ENCODE measurements at places on chromosomes 3 and 15. TPM values are rescaled to one million over a fixed set of nuclear protein-coding genes. Genes with fewer than 3 reads are reported as not detected.

The GUCA1C gene
- total RNA-seq, result not detected

The PRSS50 gene
- total RNA-seq, result not detected

- DNase-seq, result no peak
- no peak overlapping the region for H3K4me3 ChIP-seq
- H3K36me3 ChIP-seq, result peaks cover 75% of the 10 kb centered on the region
- H3K27me3 ChIP-seq, result no peaks in the 10 kb centered on the region
- peak overlapping the region; percentile 2 for H3K27ac ChIP-seq
Observed at GRCh38 chr15:66494262-66494661, 3.3 kb downstream of the SNAPC5 start.

DNA sequence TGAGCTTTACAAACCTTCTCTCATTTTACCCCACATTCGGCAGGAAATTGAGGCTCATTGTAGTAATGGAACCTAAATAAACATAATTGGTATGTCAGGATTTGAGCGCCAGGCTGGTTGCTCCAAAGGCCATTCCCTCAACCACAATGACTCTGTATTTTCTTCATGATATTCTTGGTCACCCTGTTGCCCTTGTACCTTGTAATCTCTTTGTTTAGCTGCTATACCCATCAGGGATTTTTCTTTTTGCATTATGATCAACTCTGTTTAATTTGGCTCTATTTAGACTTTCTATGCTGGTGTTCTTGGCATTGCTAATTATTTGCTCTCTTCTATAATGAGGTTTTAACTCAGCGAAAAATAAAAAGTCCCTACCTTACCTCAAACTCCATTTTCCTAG, 29.8 kb downstream of the DUOX2 start:
- H3K27ac ChIP-seq, result no peak overlapping the region
- DNase-seq, result no peak
- no peaks in the 10 kb centered on the region for H3K36me3 ChIP-seq
- H3K4me1 ChIP-seq, result no peaks in the 10 kb centered on the region

DNA sequence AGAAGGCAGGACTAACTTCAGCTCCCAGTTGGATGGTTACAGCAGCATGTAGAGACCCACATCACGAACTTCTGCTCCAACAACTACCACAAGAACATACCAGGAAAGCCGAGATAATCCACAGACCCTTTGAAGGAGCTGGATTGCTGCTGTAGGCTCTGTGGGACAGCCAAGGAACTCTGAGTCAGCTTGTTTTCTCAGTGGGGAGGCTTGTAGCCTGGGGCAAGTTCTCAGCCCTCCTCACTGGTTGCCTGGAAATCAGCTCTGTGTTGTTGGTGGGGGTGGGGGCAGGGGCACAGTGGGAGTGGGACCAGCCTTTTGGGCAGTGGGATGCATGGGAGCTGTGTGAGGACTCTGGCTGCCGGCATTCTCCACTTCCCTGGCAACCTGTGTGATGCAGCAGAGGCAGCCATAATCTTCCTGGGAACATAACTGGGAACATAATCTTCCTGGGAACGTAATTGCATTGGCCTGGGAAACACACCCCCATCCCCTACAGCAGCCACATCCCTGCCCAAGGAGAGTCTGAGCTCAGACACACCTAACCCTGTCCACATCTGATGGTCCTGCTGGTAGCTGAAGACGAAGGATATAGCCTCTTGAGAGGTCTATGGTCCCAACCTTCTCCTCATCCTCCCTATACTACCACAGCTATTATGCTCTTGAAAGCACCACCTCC, 153.1 kb downstream of the PEAK1 start:
- DNase-seq, result no peak
- H3K4me1 ChIP-seq, result no peaks in the 10 kb centered on the region
- no peak overlapping the region for H3K27ac ChIP-seq

DNA sequence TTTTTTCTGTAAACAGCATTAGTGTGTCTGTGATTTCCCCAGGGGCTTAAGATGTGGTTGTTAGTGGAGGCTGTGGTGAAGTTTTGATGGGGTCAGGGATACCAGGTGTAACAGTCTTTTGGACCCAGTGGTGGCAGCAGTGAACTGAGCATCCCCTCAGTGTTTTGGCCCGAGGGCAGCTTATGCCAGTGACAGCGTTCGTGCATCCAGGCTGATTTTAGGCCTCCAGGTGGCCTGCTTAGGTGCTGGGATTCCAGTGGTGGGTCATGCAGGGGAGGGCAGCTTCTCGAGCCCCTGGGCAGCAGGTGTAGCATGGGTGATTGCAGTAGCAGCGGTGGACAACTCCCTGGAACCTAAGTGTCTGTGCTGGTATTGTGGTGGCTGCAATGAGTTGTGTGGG, 29.2 kb downstream of the STT3B start:
- no peak overlapping the region for H3K4me3 ChIP-seq
- H3K27me3 ChIP-seq, result no peaks in the 10 kb centered on the region
- peaks cover 84% of the 10 kb centered on the region for H3K4me1 ChIP-seq

- no peak overlapping the region for H3K27ac ChIP-seq
- no peak overlapping the region for H3K4me3 ChIP-seq
- no peaks in the 10 kb centered on the region for H3K36me3 ChIP-seq
- H3K4me1 ChIP-seq, result no peaks in the 10 kb centered on the region
- DNase-seq, result no peak
- H3K27me3 ChIP-seq, result no peaks in the 10 kb centered on the region
Observed at GRCh38 chr3:23341147-23341838, 138.2 kb downstream of the UBE2E2 start.

- H3K36me3 ChIP-seq, result no peaks in the 10 kb centered on the region
- H3K4me1 ChIP-seq, result no peaks in the 10 kb centered on the region
- no peak for DNase-seq
- H3K27me3 ChIP-seq, result no peaks in the 10 kb centered on the region
Observed at GRCh38 chr3:127260826-127261555, 26.9 kb downstream of the PRR20G start.

GRCh38 chr3:119589102-119589773, 8.4 kb upstream of the PLA1A start:
- H3K36me3 ChIP-seq, result peaks cover 33% of the 10 kb centered on the region
- H3K4me3 ChIP-seq, result no peak overlapping the region
- H3K4me1 ChIP-seq, result peaks cover 26% of the 10 kb centered on the region
- DNase-seq, result no peak
- no peak overlapping the region for H3K27ac ChIP-seq

- no peak overlapping the region for H3K4me3 ChIP-seq
- no peaks in the 10 kb centered on the region for H3K4me1 ChIP-seq
- H3K27me3 ChIP-seq, result peaks cover 2% of the 10 kb centered on the region
Observed at GRCh38 chr3:29697989-29698388, 417.1 kb downstream of the RBMS3 start.

The TM4SF1 gene
- total RNA-seq, result not detected

DNA sequence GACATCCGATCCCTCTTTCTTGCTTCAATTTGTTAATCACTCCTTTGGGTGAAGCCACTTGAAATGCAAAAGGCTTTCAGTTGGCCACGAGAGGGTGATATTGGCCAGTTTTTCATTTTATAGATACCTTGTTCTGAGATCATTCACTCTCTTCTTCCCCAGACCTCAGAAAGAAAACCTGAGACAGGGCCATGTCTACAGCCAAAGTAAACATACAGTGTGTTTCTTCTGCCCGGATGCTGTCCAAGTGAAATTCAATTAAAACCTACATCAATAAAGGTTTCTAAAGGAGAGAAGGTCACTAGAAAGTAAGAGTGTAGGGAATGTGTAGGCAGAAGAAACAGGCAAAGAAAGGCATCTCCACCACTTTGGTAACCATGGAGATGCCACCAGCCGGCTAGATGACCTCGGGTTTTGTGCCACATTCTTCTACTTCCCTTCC, 39.5 kb upstream of the FMN1 start:
- H3K4me1 ChIP-seq, result no peaks in the 10 kb centered on the region
- peaks cover 8% of the 10 kb centered on the region for H3K27me3 ChIP-seq
- no peak overlapping the region for H3K27ac ChIP-seq
- H3K4me3 ChIP-seq, result no peak overlapping the region
- H3K36me3 ChIP-seq, result no peaks in the 10 kb centered on the region

GRCh38 chr3:43473244-43473643, 148.6 kb downstream of the ANO10 start:
- H3K27ac ChIP-seq, result no peak overlapping the region
- H3K36me3 ChIP-seq, result peaks cover 22% of the 10 kb centered on the region
- H3K4me3 ChIP-seq, result no peak overlapping the region
- H3K27me3 ChIP-seq, result peaks cover 1% of the 10 kb centered on the region

DNA sequence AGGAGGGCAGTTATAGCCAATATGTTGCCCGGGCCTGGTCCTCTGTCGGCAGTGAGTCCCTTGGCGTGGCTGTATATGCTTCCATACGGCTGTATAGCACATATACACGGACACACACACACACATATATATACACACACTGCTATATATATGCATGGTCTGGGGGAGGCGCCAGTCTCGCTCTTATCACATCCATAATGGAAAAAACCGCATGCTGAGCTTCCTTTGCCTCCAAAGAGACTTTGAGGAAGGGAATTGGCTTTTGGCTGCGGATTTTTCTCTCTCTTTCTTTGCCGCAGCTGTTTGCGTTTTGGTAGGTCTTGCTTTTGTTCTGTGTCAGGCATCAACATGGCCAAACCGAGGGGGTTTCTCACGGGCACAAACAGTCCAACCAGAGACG, 11.3 kb upstream of the TMEM115 start:
- peaks cover 6% of the 10 kb centered on the region for H3K4me1 ChIP-seq
- DNase-seq, result no peak
- H3K36me3 ChIP-seq, result no peaks in the 10 kb centered on the region
- no peaks in the 10 kb centered on the region for H3K27me3 ChIP-seq
- H3K4me3 ChIP-seq, result no peak overlapping the region

GRCh38 chr3:172449466-172450149, 1.4 kb upstream of the GHSR start:
- H3K27ac ChIP-seq, result no peak overlapping the region
- peak; percentile 34 for DNase-seq
- peaks cover 31% of the 10 kb centered on the region for H3K4me1 ChIP-seq
- peaks cover 16% of the 10 kb centered on the region for H3K36me3 ChIP-seq
- no peak overlapping the region for H3K4me3 ChIP-seq

GRCh38 chr15:90823455-90823974, 44.9 kb upstream of the FURIN start:
- H3K27ac ChIP-seq, result no peak overlapping the region
- peaks cover 38% of the 10 kb centered on the region for H3K36me3 ChIP-seq
- peaks cover 66% of the 10 kb centered on the region for H3K4me1 ChIP-seq
- no peak overlapping the region for H3K4me3 ChIP-seq

GRCh38 chr15:35669432-35670045, 123.6 kb upstream of the DPH6 start:
- no peak overlapping the region for H3K27ac ChIP-seq
- no peaks in the 10 kb centered on the region for H3K27me3 ChIP-seq
- no peak overlapping the region for H3K4me3 ChIP-seq
- no peaks in the 10 kb centered on the region for H3K36me3 ChIP-seq
- peaks cover 13% of the 10 kb centered on the region for H3K4me1 ChIP-seq

The PTX3 gene
- total RNA-seq, result not detected

GRCh38 chr3:66092175-66092995, 53.7 kb upstream of the MAGI1 start:
- DNase-seq, result no peak
- H3K4me1 ChIP-seq, result no peaks in the 10 kb centered on the region
- no peaks in the 10 kb centered on the region for H3K36me3 ChIP-seq

The ABTB1 gene
- total RNA-seq, result 34.3 TPM

The TIMP4 gene
- total RNA-seq, result not detected

DNA sequence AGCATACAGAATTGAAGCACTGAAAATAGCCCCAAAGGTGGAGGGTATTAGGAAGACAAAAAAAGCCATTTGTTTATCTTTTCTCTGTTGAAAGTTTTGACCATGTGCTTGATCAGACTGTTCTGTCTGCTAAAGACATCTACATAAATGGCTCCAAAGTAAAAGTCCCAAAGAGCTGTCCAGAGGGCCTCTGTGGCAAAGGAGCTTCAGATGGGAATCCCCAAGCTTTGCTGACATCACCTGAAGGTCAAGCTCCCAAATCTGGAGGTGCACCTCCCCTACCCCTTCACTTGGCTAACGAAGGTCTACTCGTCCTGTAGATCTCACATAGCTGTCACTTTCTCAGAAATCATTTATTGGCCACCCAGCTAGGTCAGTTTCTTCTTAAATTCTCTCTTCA, 194.6 kb upstream of the SLC2A2 start:
- H3K4me1 ChIP-seq, result peaks cover 25% of the 10 kb centered on the region
- no peak overlapping the region for H3K4me3 ChIP-seq
- DNase-seq, result no peak
- H3K36me3 ChIP-seq, result peaks cover 19% of the 10 kb centered on the region

DNA sequence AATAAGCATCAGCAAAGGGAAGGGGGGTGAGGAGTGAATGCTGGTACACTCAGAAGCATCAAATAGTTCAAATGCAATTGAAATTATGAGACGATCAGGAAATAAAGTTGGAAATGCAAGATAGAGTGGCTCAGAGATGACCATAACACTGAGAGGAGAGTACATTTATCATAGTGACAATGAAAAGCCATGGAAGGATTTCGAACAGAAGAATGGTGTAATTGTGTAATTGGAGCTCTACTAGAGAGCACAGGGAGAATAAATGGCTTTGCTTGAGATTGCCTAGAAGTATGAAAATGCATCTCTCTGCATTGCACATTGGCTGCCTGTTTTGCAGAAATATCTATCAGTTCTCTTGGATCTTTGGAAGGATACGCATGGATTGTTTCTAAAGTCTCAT, 163.3 kb downstream of the TP63 start:
- peaks cover 3% of the 10 kb centered on the region for H3K4me1 ChIP-seq
- no peak overlapping the region for H3K4me3 ChIP-seq
- DNase-seq, result no peak
- no peaks in the 10 kb centered on the region for H3K36me3 ChIP-seq
- no peaks in the 10 kb centered on the region for H3K27me3 ChIP-seq

DNA sequence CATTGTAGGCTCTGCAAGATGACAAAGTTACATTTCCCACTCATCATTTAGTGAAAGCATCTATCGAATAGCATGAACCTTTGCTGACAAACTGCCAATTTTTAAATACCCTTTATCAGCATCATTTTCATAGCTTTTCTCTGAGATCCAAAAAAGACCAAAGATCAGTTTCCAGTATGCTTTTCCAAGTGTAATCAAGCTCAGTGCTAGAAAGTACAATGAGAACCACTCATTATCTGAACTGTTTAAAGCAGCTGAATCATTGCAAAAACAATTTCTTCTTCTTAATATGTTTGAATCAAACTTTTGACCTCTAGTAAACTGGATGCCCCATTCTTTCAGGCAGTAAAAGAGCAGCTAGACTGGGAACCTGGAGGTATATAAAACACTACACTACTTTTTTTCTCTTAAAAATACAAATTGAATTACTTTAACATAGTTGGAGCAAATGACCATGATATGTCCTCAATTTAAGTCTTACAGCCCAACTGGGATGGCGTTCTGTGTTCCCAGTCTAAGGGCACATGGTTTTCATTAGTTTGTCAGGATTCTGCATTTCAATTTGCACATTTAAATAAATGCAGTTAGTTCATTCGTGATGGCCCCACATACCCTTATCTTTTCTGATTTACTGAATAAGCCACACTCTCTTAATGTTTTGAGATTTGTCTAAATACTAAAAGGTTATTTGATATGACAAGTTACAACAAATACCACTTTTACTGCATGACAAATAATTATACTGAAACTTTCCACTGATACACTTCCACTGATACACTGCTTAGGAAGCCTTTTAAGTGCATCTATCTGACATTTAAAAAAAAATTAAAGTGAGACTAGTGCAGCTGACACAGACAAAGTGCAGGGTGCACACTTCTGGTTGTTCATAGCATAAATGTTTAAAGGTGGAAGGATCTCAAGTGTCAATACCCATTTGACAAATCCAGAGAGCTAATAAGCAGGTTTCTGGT, 146.0 kb upstream of the FRMD4B start:
- DNase-seq, result no peak
- no peak overlapping the region for H3K4me3 ChIP-seq
- H3K27me3 ChIP-seq, result peaks cover 12% of the 10 kb centered on the region
- no peaks in the 10 kb centered on the region for H3K4me1 ChIP-seq

The ZNF502 gene
- total RNA-seq, result 0.86 TPM

- no peak overlapping the region for H3K4me3 ChIP-seq
- H3K27me3 ChIP-seq, result peaks cover 3% of the 10 kb centered on the region
- DNase-seq, result no peak
- H3K4me1 ChIP-seq, result peaks cover 6% of the 10 kb centered on the region
- H3K36me3 ChIP-seq, result no peaks in the 10 kb centered on the region
Observed at GRCh38 chr15:71325481-71325880, 210.2 kb downstream of the THSD4 start.

All from activated CD4-positive, alpha-beta memory T cell treated with anti-CD3 and anti-CD28 coated beads, Interleukin-2, amount 10 ng/mL, durations not matched to agents 7 days and 5 days (primary cell).